Activated CD4-positive, alpha-beta T cell treated with anti-CD3 and anti-CD28 coated beads for 36 hours (primary cell): ENCODE measurements at places on chromosomes 16 and 17. TPM values are rescaled to one million over a fixed set of nuclear protein-coding genes. Genes with fewer than 3 reads are reported as not detected.

MPV17L gene
- total RNA-seq, result not detected

GRCh38 chr16:75019007-75019406 is 20.2 kb downstream of the ZNRF1 start:
- H3K36me3 ChIP-seq, result peaks cover 30% of the 10 kb centered on the region
- no peaks in the 10 kb centered on the region for H3K27me3 ChIP-seq
- H3K4me3 ChIP-seq, result no peak overlapping the region
- peak; percentile 18 for DNase-seq
- H3K27ac ChIP-seq, result no peak overlapping the region

SBK1 gene
- 6.5 TPM for total RNA-seq

DNA sequence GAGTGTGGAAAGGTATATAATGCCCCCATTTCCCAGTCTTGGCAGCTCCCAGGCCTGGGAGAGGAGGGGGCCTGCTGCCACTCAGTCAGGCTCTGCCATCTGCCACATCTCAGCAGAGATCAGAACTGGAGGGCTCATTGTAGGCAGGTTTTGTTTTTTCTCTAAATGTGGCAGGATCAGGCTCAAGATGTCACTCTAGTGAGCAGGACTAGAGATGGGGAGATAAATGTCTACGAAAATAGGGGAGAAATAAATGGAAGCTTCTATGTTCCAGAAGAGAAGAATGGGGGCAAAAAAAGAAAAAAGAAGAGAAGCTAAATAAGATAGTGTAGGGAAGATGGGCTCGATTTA is 13.9 kb downstream of the NXPH3 start:
- DNase-seq, result no peak
- no peaks in the 10 kb centered on the region for H3K4me1 ChIP-seq
- H3K4me3 ChIP-seq, result no peak overlapping the region
- H3K27me3 ChIP-seq, result no peaks in the 10 kb centered on the region

KRT27 gene
- not detected for total RNA-seq
